ENCODE measurements at places on chromosomes 7 and 10.

GRCh38 chr10:27699776-27700175 lies 45.8 kb downstream of the MKX start:
- no peak for DNase-seq

GRCh38 chr7:101507791-101508252 lies 121.3 kb downstream of the MYL10 start:
- no peak for DNase-seq

DNA sequence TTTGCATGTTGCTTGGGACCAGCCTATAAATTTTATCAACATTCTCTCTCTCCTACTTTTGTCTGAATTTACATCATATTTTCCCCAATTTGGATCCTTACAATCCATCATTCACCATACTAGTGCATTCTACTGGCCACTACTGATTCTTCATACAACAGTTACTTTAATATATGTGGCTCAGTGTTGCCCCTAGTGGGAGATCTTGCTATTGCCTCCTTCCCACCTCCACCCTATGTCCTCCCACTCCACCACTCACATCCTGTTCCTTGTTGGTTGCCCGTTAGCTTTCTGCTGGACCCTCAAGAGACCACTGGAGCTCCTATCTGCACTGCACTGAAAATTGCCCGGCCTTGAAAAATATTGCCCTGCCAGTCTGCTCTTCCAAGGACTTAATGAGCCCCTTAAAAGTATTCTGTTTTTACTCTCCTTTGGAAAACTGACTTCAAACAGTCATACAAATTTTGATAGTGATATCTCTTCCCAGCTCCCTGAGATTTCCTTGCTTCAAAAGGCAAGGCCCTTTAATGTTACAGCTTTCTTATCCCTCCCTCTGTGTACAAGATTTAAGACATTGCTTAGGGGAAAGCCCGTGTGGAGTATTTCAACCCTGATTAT lies 243.2 kb upstream of the TMEM229A start:
- no peak for DNase-seq

- no peak for DNase-seq
Measured at GRCh38 chr7:106183952-106184351, 71.8 kb upstream of the SYPL1 start.

GRCh38 chr10:23120001-23120934 lies 24.9 kb downstream of the MSRB2 start:
- DNase-seq = no peak

DNA sequence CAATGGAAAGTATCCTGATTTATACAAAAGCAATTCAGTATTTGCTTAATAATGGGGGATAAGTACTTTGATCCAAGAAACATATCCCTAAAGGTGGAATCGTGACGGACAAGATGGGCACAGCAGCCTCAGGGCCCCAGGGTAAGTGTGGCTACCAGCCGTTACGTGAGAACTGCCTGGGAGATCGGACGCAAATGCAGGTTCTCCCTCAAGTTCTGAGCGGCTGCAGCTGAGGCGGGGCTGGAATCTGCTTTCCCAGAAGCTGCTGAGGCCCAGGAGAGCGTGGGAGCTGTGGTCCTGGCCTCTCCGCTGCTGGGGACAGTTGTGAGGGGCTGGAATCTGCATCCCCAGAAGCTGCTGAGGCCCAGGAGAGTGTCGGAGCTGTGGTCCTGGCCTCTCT lies 13.5 kb downstream of the FOXL3 start:
- no peak for DNase-seq

- DNase-seq = no peak
Measured at GRCh38 chr10:18658271-18659124, 733 bp upstream of the ARL5B start.

DNA sequence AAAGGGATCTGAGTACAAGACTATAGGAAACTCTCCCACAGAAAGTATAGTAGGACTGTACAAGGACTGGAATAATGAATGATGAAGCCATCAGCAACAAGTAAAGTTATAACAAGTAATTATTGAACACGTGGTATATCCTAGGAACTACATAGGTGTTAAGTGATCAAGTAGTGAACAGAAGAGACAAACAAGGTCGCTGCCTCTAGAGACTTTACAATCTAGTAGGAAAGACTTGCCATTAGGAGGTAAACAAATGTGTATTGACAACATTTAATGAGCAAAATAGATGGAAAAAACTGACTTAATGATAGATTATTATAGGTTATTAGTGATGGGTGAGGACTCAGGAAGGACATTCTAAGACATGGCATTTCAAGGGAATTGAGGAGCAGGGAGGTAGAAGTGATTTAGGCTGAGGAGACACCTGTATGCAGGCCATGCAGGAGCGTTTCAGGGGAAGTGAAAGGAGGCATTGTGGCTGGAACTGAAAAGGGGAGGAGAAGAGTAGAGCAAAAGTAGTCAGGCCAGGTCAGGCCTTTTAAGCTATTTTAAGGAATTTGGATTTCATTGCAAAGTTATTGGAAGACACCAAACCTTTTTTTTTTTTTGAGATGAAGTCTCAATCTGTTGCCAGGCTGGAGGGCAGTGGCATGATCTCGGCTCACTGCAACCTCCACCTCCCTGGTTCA lies 8.5 kb upstream of the GLCCI1 start:
- no peak for DNase-seq

GRCh38 chr7:70285187-70285586 lies 686.9 kb downstream of the AUTS2 start:
- no peak for DNase-seq

- DNase-seq = no peak
Measured at GRCh38 chr7:103382032-103382402, 34.6 kb downstream of the PSMC2 start.

- no peak for DNase-seq
Measured at GRCh38 chr10:98470850-98471249, 24.1 kb upstream of the HPS1 start.

GRCh38 chr10:31687663-31688482 lies 240.8 kb downstream of the ARHGAP12 start:
- DNase-seq = no peak

DNA sequence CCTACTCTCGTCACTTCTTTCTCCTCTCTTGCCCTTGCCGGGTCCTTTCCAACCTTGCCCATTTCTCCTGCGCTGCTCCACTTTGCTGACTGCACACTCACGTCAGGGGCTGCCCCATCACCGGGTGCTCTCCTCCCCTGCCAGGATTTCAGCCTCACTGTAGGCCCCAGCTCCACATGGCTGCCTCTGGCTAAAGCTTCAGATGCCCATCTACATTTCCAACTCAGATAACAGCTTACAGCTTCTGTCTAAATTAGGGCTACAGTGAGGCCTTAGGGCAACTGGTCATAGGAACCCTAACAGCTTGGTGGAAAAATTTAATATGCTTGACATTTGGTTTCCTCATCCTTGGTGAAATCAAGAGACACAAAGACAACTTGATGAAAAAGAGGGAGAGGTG lies 25.9 kb downstream of the C10orf120 start:
- no peak for DNase-seq

- no peak for DNase-seq
Measured at GRCh38 chr7:70571961-70572360, 560.0 kb upstream of the GALNT17 start.

GRCh38 chr10:59310324-59310914 lies 51.9 kb downstream of the FAM13C start:
- no peak for DNase-seq

DNA sequence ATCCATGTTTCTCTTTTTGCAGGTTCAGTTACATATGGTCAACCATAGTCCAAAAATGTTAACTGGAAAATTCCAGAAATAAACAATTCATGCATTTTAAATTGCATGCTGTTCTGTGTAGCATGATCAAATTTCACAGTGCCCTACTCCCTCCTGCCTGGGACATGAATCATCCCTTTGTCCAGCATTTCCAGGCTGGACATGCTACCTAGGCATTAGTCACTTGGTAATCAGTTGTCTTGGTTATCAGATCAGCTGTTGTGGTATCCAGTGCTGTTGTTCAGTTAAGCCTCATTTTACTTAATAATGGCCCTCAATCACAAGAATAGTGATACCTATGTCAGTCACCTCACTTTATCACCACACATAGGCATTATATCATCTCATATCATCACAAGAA lies 7.3 kb upstream of the PNLIP start:
- DNase-seq = no peak

GRCh38 chr10:75955973-75956502 lies 524.6 kb downstream of the LRMDA start:
- no peak for DNase-seq

DNA sequence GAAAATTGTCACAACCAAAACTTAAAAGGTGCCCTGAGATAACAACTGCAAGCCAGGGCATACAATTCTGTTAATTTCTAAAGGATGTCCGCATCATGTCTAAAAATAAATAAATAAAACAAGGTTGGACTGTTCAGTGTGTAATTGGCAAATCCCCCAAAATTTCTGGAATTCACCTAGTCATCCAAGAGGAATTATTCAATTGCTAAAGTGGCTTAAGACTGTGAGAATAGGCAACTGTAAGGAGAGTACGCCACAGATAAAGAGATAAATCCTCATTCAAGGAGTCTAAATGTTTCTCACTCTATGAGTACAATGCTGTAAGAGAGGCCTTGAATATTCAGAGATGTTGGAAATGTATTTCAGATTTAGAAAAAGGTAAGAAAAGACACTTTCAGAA lies 37.2 kb downstream of the PIK3AP1 start:
- DNase-seq = no peak

DNA sequence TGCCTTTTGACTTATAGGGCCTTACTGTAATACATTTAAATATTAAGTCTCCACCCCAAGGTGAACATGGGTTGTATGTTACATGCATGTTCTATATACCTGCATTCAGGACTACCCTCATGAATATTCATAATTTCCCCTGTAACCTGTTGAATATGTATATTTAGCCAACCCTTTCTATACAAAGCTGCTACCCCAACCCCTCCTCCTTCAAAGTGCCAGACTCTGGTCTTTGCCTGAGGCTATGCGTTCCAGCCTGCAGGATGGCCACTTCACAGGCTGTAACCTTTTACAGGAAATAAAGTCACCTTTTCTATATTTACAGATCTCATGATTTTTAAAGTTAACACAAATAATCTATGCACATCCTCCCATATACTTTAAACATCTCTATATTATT lies 10.1 kb upstream of the UNC5B start:
- DNase-seq = no peak

Measured in stimulated activated CD8-positive, alpha-beta memory T cell treated with anti-CD3 and anti-CD28 coated beads, Interleukin-4, amount 100 ng/mL, for 1 hour (primary cell).